ENCODE measurements at places on chromosomes 16 and 17.

DNA sequence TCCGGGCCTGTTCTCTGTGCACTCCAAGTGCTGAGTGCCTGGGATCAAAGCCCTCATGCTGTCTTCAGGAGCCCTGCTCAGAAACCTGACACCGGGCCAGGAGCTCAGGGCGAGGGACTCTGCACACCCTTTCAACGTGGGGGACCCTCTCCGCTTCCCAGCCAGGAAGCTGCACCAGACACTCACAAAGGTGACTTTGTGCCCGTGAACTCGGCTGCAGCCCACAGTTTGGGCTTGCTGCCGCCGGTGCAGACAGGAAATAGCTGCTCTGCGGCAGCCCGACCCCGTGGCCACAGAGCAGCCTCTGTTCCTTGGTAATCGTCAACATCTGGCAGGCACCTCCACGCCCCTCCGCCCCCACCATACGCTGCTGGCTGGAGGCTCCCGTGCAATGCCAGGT, 93.4 kb upstream of the METRNL start:
- DNase-seq: no peak

DNA sequence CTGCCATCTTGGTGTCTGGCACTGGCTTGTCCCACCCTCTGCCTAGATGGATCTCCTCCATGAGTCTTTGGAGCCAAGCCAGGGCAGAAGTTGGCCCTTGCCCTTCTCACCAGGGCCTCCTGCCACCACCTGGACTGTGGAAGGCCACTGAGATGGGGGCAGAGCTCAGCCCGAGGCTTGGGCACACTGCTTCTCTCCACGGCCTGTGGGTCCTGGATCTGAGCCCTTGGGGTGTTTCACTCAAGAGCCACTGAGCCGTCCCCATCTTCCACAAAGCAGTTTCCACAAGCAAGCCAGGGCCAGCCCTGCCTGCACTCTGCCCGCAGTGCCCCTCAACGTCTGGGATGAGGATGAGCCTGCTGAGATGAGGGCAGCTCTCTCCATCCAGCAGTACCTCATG, 16.7 kb upstream of the CD300A start:
- DNase-seq: no peak

GRCh38 chr16:19666477-19666876, 51.5 kb downstream of the KNOP1 start:
- DNase-seq: no peak

- DNase-seq: no peak
Observed at GRCh38 chr16:90032674-90033331, 13.5 kb upstream of the DBNDD1 start.

DNA sequence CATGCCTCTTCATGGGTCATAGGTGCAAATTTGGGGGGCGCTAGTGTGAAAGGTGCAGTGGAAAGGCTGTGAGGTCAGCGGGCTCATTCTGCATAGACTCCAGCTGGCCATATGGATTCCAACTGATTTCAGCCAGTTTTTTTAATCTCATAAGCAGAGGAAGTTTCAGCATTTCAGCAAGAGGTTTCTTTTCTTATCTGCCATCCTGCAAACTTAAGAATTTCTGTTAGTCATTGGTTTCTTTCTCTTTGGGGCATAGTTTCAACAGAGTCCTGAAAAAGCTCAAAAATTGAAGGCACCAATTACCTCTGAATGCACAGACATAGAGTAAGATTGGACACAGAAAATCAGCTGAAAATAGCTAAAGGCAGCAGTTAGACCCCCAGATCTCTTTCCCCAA, 16.2 kb upstream of the ALOX15 start:
- DNase-seq: no peak

DNA sequence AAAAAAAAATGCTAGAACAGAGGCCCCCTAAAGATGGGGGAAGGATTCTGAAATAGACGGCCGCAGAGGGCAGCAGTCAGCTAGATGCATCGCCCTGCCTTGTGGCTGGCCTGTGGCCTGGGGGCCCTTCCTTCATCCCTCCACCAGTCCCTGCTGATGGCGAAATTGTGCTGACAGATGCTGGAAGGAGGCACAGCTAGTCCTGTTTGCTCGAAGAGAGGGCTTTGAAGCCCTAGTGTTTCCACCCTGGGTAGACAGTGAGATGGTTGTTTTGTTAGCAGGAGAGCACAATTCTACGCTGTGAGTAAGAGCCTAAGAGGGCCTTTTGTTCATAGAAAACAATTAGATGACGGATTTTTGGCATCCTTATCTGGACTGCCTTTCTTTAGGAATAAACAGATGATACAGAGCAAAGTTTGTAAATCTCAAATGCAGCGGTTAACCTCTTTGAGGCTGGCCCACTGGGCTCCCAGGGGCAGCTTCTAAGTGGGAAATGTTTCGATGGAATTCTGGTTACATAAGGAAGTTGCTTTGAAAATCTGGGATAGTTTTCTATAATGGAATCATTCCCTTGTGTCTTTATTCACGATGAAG, 23.0 kb downstream of the VPS35L start:
- DNase-seq: no peak

DNA sequence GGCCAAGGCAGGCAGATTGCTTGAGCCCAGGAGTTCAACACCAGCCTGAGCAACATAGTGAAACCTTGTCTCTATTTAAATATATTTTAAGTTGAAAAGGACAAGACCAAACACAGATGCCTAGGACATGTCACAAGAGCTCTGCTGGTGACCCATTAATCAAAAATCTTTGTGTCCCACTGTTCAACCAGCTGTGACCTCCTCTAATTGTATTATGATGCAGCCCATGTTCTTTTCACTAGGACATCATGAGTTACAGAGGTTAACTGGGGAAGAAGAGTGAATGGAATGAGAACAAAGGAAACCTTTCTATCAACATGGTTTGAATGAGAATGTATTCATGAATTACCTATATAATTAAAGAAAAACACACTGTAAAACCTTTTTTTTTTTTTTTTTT, 7.0 kb downstream of the EFTUD2 start:
- DNase-seq: no peak

DNA sequence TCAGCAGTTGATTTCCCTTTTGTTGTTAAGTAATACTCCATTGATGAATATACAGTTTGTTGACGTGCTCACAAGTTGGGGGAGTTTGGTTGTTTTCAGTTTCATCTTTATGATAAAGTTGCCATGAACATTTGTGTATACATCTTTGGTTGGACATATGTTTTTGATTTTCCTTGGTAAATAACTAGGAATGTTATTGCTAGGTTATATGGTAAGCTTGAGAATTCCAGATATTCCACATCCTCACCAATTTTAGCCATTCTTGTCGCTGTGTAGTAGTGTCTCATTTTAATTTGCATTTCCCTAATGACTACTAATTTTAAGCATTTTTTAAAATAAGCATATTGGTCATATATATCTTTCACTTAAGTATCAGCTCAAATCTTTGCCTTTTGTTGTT, 55.0 kb upstream of the RASL10B start:
- no peak for DNase-seq

- DNase-seq: no peak
Observed at GRCh38 chr17:43531082-43531378, 15.1 kb downstream of the ETV4 start.

DNA sequence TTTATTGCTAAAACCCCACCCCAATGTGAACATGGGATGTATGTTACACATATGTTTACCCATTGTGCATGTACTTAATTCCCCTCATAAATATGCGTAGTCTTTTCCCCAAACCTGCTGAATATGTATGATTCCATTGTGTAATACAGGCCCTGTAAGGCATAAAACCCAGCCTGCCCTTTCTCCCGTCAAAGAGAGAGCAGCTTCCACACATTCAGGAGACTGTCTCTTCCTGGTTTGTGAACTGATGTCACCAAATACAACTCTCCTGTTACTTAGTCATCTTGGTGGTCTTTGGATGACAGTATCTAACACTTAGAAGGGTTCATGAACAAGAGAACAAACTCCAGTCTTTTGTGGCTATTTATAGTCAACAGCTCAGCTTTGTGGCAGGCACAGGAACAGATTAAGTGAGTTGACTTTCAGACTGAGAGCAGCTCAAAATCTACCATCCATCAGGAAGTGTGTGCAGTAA, 24.7 kb upstream of the TMC7 start:
- no peak for DNase-seq

GRCh38 chr16:3152027-3152276, 17.1 kb downstream of the ZNF213 start:
- no peak for DNase-seq

DNA sequence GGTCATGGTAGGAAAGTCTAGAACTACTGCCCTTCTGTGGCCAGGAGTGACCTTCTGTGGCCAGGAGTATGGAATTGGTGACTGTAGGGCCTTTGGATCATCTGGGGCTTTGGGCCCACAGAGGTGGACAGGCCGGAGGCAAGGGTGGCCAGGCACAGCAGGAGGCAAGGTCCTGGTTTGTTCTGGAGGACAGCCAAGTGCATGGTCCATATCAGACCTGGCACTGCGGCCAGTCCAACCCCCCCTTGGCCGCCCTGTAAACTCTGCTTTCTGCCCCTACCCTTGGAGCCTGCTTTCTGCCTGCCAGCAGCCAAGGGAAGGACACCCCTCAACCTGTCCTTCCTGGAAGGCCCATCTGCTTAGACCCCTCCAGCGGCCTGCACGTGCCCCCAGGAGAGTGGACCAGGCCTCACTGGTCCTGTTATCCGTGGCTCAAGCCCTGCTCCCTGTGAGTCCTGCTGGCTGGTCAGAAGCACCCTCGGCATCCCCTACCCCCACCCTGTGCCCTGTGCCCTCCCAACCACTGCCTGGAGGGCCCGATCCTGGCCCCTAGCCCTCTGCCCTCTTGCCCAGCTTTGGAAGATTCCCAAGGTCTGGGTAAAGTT, 2.3 kb upstream of the DCXR start:
- DNase-seq: no peak

DNA sequence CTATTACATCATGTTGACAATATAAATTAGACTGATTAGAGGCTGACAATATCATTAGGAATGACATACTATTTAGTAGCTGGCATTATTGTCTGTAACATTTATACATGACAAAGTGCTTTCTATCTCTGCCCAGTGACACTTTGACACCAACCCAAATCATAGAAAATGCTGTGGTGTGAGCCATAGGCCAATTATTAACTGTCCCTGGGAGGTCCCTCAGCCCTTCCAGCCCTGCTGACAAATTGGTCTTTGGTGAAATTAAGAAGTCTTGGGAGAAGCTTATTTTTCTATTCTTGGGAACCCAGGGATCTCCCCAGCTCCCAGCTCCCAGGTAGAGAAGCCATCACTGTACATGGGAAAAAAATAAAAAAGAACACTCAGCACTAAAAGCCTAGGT, 179.6 kb downstream of the AIPL1 start:
- DNase-seq: no peak

DNA sequence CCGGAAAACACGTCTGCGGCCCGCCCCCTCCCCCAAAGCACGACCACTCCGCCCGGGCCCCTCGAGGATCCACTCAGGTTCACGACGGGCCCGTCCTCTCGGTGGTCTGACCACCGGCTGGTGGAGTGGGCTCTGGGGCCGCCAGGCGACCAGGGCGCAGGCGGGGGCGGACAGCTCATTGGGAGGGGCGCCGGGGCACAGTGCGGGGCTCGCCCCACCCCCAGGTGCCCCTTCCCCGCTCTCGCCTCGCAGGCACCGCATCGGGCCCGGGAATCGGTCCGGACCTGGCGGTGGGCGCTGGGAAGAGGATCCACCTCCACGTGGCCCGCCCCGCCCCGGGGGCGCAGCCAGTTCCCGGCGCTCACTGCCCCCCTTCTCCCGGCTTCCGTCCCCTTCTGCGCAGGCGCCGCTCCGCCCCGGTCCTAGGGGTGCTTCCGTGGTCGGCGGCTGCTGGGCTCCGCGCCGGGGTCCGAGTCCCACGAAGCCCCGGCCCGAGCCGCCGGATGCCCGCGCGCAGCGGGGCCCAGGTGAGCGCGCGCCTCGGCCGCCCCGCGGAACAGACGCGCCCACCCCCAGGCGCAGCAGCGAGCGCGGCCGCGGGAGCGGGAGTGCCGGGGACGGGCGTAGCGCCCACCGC, at the start of gene MPG:
Gene MPG (plus strand): TSS at position 419 of the 637 bp plus-strand sequence. CDS start 85 bp downstream, at position 504.
- DNase-seq: no peak

DNA sequence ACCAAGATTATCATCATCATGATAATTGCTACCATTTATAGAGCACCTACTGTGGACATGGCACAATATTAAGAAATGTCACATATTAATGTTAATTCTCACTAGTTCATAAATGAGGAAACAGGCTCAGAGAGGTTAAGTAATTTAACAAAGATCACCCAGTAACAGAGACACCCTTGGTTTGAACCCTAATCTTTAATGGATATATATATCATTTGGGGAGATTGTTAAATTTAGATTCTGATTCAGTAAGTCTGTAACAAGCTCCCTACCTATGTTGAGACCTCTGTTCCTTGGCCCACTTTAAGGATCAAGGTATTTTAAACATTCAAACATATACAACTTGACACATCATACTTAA, 804 bp upstream of the TMEM100 start:
- no peak for DNase-seq

DNA sequence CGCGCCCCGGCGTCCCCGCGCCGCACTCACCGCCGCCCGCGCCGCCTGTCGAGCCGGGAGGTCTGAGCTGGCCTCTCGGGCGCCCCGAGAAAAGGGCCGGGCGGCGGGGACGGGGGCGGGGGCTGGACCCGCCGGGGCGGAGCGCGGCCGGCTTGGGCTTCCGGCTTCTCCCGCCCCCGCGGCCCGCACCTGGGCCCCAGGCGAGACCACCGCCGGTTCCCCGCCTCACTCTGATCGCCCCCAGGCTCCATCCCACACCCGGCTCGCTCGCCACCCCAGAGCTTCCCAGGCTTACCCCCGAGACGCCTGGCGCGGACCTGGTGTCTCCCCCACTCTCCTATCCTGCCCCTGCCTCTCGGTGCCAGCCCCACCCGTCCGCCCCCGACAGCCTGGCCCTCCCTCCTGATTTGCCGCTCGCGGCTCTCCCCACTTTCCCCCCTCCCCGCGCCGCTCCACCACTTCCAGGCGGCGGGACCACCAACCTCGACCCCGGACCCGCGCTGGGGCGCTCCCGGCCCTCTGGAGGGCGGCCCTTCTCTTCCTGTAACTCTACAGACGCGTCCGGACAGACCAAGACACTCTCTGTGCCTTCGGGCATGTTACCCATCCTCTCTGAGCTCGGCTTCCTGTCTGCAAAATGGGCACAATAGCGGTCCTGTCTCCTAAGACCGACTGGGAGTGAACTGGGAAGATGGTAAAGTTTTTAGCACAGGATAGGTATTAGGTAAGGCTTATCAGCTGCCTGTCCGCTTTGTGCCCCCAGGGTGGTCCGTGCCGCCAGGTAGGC, at the start of gene LITAF:
Gene LITAF (minus strand): TSS at position 64 of the 787 bp plus-strand sequence. CDS start 30,189 bp downstream, outside the sequence.
- DNase-seq: no peak
